PC-3 (cell line): ENCODE measurements at places on chromosomes 13 and 19.

- DNase-seq, result no peak
- peaks cover 19% of the 10 kb centered on the region for H3K4me1 ChIP-seq
- no peaks in the 10 kb centered on the region for H3K27me3 ChIP-seq
- H3K27ac ChIP-seq, result peak overlapping the region; percentile 46
- no peaks in the 10 kb centered on the region for H3K36me3 ChIP-seq
These were observed 9.7 kb upstream of the ERCC2 start for GRCh38 chr19:45380107-45380506.

GRCh38 chr13:97283888-97284287 lies 61.8 kb downstream of the MBNL2 start:
- no peaks in the 10 kb centered on the region for H3K36me3 ChIP-seq
- H3K4me1 ChIP-seq, result peaks cover 31% of the 10 kb centered on the region
- DNase-seq, result no peak
- H3K27ac ChIP-seq, result no peak overlapping the region
- H3K27me3 ChIP-seq, result no peaks in the 10 kb centered on the region

DNA sequence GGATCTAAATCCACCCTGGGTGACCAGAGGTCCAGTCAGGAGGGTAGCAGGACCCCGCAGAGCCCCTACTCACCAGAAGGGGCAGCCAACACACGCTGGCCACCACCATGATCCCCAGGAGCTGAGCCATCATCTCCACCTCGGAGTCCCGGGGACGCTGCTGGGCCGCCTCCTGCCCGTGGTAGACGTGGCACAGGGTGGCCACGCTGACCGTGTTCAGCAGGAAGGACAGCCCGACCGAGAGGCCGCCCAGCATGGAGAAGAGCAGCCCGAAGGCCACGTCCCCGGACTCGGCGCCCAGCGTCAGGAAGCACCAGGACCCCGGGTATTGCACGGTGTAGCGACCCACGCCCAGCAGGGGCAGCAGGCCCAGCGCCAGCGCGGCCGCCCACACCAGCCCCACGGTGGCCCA lies 6.9 kb downstream of the TBXA2R start:
- no peaks in the 10 kb centered on the region for H3K4me1 ChIP-seq
- no peaks in the 10 kb centered on the region for H3K36me3 ChIP-seq
- no peak overlapping the region for H3K27ac ChIP-seq
- H3K27me3 ChIP-seq, result no peaks in the 10 kb centered on the region
- no peak overlapping the region for H3K4me3 ChIP-seq

DNA sequence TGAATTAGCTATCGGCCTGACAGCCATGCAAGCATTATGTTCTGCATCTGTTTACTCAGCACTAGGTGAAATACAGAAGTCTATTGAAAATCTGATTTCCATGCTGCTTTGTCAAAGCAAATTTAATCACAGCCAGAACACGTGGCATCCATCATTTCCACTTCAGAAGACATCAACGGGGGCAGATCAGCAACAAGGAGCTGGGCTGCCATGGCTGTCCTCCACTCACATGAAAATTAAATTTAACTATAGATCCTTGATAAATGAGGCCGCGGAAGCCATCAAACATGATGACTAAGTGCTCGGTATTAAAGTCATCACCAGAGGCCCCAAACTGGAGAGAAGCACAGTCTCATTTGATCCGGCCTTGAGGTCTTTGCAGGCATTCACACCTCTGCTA lies 443.5 kb downstream of the HS6ST3 start:
- H3K4me1 ChIP-seq, result no peaks in the 10 kb centered on the region
- H3K36me3 ChIP-seq, result no peaks in the 10 kb centered on the region
- no peak overlapping the region for H3K27ac ChIP-seq
- H3K4me3 ChIP-seq, result no peak overlapping the region

- no peak for DNase-seq
- H3K36me3 ChIP-seq, result peaks cover 6% of the 10 kb centered on the region; the same call in 1 of the 2 replicates
- H3K4me3 ChIP-seq, result no peak overlapping the region
- no peaks in the 10 kb centered on the region for H3K27me3 ChIP-seq
- no peaks in the 10 kb centered on the region for H3K4me1 ChIP-seq
- H3K27ac ChIP-seq, result no peak overlapping the region
These were observed 1.0 kb upstream of the TM6SF2 start for GRCh38 chr19:19274146-19274545.

DNA sequence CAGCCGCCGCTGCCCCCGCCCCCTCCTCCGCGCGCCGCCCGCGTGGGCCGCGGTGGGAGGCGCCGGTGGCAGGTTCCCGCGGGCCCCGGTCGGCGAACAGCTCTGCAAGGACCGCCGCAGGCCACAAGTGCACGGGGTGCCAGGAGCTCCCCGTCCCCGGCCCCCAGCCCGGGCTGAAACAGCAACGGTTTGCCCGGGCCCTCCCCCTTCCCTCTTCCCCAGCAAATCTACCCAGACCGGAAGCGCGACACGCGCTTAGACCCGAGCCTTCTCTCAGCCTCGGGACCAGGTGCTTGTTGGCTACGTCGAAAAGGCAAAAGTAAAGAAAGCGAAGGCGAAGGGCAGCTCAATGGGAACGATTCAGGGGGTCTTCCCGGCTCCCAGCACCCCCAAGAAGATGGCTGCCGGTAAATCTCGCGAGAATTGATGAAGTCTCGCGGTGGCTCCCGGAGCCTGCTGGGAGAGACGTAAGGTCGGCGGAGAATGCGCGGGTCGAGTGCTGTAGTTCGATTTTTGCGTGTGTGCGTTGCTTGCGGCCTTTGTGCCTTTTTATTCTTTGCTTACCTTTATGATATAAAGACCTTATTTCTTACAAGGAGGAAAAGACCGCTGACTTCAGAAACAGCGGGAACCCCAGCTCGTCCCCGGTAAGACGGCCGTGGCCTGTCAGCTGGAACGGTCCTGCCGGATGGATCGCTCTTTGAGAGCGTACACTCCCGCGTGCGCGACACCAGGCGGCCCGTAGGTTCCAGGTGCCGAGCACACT lies at the start of gene RBM26:
RBM26 (minus strand) TSS at position 425 of the 766 bp plus-strand sequence. CDS start 481 bp downstream, outside the sequence.
- H3K4me3 ChIP-seq, result peak within 1 kb of the TSS; percentile 73
- no peaks in the 10 kb centered on the region for H3K27me3 ChIP-seq
- H3K27ac ChIP-seq, result peak within 1 kb of the TSS; percentile 75
- H3K4me1 ChIP-seq, result peaks cover 28% of the 10 kb centered on the region
- DNase-seq, result peak; percentile 93
- no peaks in the 10 kb centered on the region for H3K36me3 ChIP-seq

DNA sequence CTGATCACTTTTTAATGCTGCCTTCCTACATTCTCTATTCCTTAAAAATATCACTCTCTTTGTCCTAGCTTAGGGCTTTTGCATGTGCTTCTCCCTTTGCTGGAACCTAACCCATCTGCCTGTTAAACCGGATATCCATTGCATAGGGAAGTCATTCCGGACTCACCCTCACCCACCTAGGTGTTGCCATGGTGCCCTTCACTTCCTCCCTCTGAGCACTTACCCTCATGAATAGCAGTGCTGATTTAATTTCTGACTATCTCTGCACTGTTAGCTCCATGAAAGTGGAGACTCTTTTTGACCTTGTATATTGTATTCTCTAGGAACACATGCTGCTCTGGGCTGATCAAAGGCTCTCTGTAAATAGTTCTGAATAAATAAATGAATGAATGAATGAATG lies 401.9 kb downstream of the PCDH20 start:
- H3K27me3 ChIP-seq, result no peaks in the 10 kb centered on the region
- H3K36me3 ChIP-seq, result no peaks in the 10 kb centered on the region
- no peak overlapping the region for H3K27ac ChIP-seq
- H3K4me3 ChIP-seq, result no peak overlapping the region
- DNase-seq, result no peak
